ENCODE measurements at places on chromosomes 11 and 22. TPM values are rescaled to one million over a fixed set of nuclear protein-coding genes. Genes with fewer than 3 reads are reported as not detected.
A peak's percentile ranks its signal among the peaks of the same experiment; 100 is the strongest.

SCGB1A1 gene
- not detected for total RNA-seq

RAB39A gene
- not detected for total RNA-seq

SEPTIN3 gene
- 0.03 TPM for total RNA-seq

C11orf52 gene
- total RNA-seq = 1.2 TPM

CREBZF gene
- total RNA-seq = 26.6 TPM

DNA sequence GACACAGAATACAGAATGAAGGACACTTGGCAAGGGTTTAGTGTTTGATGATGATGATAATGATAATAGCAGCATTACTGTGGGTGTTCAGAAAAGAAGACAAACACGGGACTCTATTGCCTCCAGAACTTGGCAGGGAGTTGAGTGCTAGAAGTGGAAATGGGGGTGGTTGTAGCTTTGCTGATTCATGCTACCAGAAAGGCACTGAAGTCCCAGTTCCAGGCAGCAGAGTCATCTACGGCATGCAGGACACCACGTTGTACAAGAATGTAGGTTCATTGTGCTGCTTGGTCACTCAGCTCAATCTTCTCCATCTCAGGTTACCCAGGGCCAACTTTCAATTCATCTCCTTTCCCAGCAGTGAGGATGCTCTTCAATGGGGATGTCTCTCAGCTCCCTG lies 115.7 kb downstream of the NTM start:
- DNase-seq = no peak

GRCh38 chr22:49297871-49298721 lies 529.6 kb downstream of the BRD1 start:
- DNase-seq = no peak

DNA sequence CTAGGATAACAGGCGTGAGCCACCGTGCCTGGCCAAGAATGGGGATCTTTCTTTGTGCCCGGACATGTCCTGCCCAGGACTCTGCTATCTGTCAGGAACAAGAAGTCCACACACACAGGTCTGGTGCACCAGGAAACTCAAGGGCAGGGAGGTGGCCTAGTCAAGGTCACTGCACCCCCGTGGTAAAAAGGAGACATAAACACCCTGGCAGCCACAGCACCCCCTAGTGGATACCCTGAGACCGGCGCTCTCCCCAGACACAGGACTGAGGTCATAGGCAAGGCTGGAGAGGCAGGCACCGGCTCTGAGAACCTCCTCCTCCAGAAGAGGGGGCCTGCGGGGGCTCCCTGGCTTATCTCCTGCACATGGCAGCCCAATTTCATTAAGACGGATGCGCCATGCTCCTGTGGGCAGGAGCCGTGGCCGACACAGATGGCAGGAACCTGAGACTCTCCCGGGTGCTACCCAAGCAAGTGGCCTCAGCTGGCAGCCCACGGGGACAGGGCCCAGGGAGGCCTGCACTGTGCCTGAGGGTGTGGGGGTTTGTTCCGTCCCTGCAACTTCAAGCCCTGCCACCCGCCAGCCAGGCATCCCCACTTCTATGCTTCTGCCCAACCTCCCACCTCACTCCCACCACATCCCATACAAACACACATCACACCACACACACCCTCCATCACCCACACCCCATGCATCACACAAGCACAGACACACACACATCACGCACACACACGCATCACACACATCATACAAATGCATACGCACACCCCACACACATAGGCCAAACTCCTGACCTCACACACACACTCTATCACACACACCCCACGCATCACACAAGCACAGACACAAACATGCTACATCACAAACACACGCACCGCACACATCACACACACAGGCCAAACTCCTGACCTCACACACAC lies 19.6 kb downstream of the MACROD1 start:
- no peak for DNase-seq

DNA sequence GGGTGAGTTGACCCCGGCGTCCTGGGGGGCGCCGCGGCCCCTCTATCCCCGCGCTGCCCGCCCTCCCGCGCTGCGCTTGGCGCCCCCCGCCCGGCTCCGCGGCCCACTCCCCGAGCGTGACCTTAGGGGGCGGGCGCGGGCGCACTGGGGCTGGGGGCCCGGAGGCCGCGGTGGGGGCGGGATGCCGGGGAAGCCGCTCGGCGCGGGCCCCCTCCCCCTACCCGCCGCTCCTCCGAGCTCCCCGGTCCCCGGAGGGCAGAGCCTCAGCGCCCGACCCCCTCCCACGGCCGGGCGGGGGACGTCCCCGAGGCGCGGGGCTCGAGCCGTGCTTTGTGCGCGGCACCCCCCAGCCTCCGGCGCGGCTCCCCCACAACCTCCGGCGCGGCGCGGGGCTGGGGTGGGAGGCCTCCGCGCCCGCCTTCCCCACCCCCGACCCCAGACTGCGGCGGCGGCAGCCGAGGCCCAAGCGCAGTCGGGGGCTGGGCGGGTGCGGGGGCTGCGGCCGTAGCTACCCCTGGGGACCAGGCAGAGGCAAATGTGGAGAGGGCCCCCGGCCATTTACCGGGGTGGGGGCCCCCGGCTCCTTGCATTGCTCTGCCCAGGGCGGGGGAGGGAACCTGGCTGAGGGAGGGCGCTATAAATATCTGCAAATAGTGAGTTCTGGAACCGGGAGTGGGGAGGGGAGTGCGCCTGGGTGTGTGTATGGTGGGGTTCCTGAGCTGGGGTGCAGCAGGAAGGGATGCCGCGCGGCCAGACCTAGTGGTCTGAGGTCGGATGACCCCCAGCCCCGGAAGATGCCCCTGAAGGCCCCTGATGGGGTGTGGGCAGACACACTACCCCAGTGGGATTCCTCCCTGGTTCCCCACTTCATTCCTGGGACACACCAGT lies 988 bp downstream of the MGAT3 start:
- DNase-seq = no peak

GRCh38 chr22:42418811-42419242 lies 13.4 kb downstream of the NFAM1 start:
- DNase-seq = no peak

DNA sequence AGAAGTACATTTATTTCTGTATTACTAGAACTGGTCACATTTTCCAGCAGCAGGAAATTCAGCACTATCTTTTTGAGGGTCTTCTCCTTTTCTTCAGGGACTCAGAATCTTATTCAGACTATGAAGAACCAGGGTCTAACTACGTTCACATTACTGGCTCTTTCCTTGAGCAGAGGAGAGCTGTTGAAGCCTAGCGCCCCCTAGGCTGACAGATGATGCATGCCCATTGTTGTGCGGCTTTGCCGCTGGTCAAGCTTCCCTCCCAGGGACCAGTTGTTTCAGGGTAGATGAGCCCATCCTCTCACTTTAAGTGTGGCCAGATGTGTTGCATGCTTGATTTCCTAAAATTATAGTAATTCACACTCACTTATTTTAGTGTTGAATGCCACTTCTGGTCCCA lies 168.2 kb upstream of the PDGFD start:
- DNase-seq = no peak

- DNase-seq = peak; percentile 77
Observed at GRCh38 chr11:95108159-95108611, 18.5 kb downstream of the ENDOD1 start.

- DNase-seq = no peak
Observed at GRCh38 chr11:7251836-7252682, at the start of gene SYT9. Gene SYT9, plus strand, starts transcription at chr11:7251904. Its CDS starts 283 bp downstream, at chr11:7252187.

DNA sequence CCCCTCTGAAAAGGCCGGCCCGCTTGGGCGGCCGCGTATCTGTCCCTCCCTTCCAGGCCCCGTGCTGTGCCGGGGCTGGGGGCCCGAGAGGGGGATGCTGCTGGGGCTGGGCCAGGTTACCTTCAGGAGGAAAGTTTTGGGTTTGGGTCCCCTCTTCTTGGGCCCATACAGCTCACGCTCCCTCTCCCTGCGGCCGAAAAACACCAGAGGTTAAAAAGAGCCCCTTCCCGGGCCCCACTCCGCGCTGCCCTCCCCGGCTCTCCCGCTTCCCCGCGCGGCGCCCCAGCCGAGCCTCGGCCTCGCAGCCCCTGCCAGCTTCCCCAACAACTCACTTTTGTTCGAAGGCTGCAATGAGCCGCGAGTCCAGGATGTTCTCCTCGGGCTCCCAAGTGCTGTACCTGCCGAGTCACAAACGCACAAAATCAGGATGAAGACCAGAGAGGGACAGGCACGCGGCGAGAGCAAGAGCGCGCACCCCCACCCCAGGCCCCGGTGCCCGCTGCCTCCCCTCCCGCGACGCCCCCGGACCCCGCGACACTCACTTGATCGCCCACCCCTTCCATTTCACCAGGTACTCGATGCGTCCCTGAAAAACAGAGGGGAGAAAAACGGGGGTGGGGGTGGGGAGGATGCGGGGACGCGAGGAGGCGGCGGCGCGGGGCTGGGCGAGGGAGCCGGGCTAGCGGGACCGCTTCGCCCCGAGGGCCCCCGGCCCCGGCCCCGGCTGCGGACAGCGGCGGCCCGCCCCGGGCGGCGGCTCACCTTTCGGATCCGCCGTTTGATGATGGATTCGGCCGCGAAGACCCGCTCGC lies 450 bp downstream of the CBX6 start:
- DNase-seq = no peak

DNA sequence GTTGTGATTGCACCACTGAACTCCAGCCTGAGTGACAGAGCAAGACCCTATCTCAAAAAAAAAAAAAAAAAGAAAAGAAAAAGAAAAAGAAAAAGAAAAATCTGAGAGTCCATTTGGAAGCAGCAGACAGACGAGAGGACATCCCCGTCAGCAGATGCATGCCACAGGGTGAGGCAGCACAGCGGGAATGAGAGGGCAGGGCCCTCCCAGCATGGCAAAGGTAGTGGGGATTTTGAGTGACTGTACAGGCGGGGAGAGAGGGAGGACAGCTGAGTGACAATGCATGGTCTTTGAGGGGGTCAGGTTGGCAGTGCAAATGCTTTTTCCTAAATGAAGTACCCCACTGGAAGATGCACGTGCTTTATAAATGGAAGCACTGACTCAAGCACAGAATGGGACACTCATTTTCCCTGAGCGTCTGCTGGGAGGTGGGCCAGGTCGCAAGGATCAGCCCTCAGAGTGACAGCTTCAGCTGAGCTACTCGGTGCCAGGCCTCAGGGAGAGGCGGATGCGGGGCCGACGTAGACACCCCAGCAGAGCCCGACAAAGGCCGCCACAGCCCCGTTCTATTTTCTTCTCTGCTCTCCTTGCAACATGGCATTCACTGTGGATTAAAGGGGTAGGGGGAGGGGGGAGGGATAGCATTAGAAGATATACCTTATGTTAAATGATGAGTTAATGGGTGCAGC lies 113.5 kb downstream of the SHANK2 start:
- no peak for DNase-seq

DNA sequence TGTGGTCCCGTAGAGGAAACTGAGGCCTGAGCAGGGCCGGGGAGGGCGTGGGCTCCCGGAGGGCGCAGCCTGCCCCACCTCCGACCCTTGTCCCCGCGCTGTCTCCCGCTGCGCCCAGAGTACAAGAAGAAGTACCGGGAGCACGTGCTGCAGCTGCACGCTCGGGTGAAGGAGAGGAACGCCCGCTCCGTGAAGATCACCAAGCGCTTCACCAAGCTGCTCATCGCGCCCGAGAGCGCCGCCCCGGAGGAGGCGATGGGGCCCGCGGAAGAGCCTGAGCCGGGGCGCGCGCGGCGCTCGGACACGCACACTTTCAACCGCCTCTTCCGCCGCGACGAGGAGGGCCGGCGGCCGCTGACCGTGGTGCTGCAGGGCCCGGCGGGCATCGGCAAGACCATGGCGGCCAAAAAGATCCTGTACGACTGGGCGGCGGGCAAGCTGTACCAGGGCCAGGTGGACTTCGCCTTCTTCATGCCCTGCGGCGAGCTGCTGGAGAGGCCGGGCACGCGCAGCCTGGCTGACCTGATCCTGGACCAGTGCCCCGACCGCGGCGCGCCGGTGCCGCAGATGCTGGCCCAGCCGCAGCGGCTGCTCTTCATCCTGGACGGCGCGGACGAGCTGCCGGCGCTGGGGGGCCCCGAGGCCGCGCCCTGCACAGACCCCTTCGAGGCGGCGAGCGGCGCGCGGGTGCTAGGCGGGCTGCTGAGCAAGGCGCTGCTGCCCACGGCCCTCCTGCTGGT lies 1.9 kb downstream of the NLRP6 start:
- DNase-seq = no peak

DNA sequence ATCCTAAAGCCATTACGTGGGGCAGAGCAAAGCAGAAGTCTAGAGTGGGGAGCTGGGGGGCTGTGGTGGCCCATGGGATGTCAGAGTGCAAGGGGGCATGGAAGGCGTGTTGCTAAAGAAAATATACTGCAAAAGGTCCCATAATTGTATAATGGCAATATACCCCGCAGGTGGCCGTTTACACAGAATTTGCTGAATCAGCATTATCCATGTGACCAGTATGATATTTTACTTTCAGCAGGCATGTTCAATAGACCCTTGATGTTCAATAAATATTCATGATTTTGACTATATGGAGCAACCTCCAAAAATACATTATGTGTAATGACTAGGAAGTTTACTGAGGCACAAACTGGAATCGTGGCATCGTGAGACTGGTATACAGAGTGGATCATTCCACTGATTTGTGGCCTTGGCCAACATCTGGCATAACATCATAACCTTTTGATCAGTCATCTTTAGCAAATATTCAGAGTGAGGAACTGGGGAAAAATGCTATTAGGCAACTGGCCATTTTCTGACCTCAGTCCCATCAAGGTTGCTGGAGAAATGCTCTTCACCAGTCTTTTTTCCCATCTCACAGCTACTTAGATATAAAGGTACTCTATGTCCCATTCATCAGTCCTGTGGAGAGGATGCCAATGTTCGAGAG lies 29.3 kb upstream of the PPP2R1B start:
- DNase-seq = no peak

GRCh38 chr11:56967726-56968125 lies 21.0 kb upstream of the OR5AK2 start:
- no peak for DNase-seq

All from foreskin keratinocyte (primary cell).